Transverse colon (tissue), 4 donors: ENCODE measurements at places on chromosomes 16 and 17. TPM values are rescaled to one million over a fixed set of nuclear protein-coding genes. Genes with fewer than 3 reads are reported as not detected.

GRCh38 chr17:64378890-64379354 is 11.7 kb downstream of the PECAM1 start:
- no peaks in the 10 kb centered on the region for H3K27me3 ChIP-seq
- no peak overlapping the region for H3K4me3 ChIP-seq
- no peaks in the 10 kb centered on the region for H3K36me3 ChIP-seq
- peak overlapping the region; percentile 64 for H3K27ac ChIP-seq
- no peaks in the 10 kb centered on the region for H3K4me1 ChIP-seq

DNA sequence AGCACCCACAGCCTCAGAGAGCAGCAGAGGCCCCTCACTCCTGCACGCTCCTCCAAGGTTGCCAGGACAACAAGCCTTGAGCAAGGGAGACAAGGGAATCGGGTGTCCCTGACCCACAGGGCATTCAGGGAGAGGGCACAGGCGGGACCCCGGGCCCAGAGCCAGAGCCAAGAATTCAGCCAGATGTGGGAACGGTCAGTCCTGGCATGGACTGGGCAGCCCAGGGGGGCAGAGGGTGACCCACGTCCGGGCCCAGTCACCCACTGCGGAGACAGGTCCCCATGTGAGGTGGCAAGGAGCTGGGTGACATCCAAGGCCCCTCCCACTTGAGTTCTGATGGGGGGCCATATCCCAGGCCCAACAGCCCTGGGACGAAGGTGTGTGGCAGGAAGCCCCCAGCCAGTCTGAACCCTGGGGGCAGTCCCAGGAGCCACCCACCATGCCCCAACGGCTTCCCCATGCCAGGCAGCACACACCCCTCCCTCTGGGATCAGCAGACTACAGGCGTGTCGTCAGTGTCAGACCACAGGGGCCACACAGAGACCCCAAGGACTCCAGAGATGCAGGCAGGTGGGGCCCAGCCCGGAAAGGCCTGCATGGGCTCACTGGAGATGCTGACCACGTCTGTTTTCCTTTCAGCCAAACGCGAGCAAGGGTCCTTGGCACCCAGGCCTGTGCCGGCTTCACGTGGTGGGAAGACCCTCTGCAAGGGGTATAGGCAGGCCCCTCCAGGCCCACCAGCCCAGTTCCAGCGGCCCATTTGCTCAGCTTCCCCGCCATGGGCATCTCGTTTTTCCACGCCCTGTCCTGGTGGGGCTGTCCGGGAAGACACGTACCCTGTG is 23.0 kb downstream of the USP6 start:
- no peaks in the 10 kb centered on the region for H3K4me1 ChIP-seq
- no peaks in the 10 kb centered on the region for H3K36me3 ChIP-seq
- no peak for DNase-seq
- H3K4me3 ChIP-seq, result no peak overlapping the region
- H3K27ac ChIP-seq, result no peak overlapping the region

GRCh38 chr17:71937914-71938313 is 182.9 kb upstream of the SOX9 start:
- H3K36me3 ChIP-seq, result no peaks in the 10 kb centered on the region
- no peaks in the 10 kb centered on the region for H3K27me3 ChIP-seq
- H3K4me1 ChIP-seq, result peaks cover 23% of the 10 kb centered on the region
- H3K4me3 ChIP-seq, result no peak overlapping the region

GRCh38 chr16:30921748-30922419 is 1.5 kb upstream of the FBXL19 start:
- peak overlapping the region; percentile 82 for H3K4me3 ChIP-seq
- peak overlapping the region; percentile 82 for H3K27ac ChIP-seq
- peak; percentile 93 for DNase-seq
- peaks cover 14% of the 10 kb centered on the region for H3K4me1 ChIP-seq

- no peaks in the 10 kb centered on the region for H3K27me3 ChIP-seq
- no peak overlapping the region for H3K4me3 ChIP-seq
- no peak for DNase-seq
- H3K4me1 ChIP-seq, result no peaks in the 10 kb centered on the region
- H3K36me3 ChIP-seq, result no peaks in the 10 kb centered on the region
Observed at GRCh38 chr17:30840771-30841170, 9.0 kb downstream of the ATAD5 start.

- DNase-seq, result no peak
- no peak overlapping the region for H3K27ac ChIP-seq
- H3K27me3 ChIP-seq, result no peaks in the 10 kb centered on the region
- H3K4me3 ChIP-seq, result no peak overlapping the region
- peaks cover 7% of the 10 kb centered on the region for H3K4me1 ChIP-seq
Observed at GRCh38 chr16:13999895-14000425, 71.2 kb upstream of the MRTFB start.

DNA sequence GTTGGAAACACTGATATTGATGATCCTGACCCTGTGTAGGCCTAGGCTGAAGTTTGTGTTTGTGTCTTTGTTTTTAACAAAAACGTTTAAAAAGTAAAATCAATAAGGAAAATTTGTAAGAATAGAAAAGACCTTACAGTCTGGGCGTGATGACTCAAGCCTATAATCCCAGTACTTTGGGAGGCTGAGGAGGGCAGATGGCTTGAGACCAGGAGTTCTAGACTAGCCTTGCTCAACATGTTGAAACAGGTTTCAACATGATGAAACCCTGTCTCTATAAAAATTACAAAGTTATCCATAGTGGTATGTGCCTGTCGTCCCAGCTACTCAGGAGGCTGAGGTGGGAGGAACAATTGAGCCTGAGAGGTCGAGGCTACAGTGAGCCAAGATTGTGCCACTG is 18.3 kb upstream of the TOM1L1 start:
- no peaks in the 10 kb centered on the region for H3K4me1 ChIP-seq
- H3K4me3 ChIP-seq, result no peak overlapping the region
- H3K27ac ChIP-seq, result no peak overlapping the region

DNA sequence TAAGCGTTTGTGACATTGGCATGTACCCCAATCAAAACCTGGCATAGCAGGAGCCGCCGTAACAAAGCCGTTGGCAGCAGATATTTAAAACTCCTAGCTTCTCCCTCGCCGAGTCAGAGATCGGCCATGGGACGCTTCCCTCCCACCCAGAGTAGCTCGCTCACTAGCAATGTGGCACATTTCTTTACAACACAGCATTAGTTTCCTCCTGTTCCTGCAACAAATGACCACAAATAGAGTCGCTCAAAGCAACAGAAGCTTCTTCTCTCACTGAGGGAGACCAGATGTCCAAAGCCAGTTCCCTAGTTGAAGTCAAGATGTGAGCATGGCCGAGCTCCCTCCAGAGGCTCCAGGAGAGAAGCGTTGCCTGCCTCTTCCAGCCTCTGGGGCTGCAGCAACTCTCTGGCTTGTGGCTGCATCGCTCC is 106.7 kb downstream of the RBFOX3 start:
- no peaks in the 10 kb centered on the region for H3K36me3 ChIP-seq
- no peaks in the 10 kb centered on the region for H3K4me1 ChIP-seq
- H3K27me3 ChIP-seq, result peaks cover 15% of the 10 kb centered on the region
- no peak overlapping the region for H3K27ac ChIP-seq

The IL21R gene
- total RNA-seq, result 1.1 TPM

The SULT1A1 gene
- 455 TPM for total RNA-seq

The CFAP119 gene
- total RNA-seq, result 6.0 TPM

The FAM171A2 gene
- total RNA-seq, result 0.14 TPM

The TMEM98 gene
- 135 TPM for total RNA-seq
